ENCODE measurements at places on chromosomes 2 and 18.

GRCh38 chr2:168699844-168700417 lies 102.5 kb upstream of the NOSTRIN start:
- peak; percentile 64 for DNase-seq

DNA sequence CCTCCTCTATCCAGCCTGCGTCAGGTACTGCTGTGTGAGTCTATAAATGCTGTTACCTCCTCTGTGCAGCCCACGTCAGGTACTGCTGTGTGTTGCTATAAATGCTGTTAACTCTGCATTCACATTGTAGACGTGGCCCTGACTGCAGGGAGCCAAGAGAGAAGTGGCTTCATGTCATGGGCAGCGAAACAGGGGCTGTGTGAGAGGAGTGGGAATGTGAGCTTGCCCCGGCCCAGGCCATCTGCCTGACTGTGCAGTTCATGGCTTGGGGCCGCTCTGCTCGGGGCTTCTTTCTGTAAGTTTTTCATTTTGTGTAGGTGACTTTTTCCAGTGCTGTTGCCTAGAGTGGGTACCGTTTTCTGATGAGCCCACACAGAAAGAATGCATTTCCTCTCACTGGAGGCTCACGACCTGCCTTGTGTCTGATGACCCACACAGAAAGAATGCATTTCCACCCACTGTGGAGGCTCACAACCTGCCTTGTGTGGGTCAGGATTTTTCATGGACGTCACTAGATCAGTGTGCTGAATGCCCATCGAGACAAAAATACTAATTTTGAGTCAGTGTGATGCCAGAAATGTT lies 104.5 kb downstream of the SNTG2 start:
- peak; percentile 82 for DNase-seq

- no peak for DNase-seq
These were observed 390.9 kb upstream of the SMIM21 start for GRCh38 chr18:75818383-75818782.

DNA sequence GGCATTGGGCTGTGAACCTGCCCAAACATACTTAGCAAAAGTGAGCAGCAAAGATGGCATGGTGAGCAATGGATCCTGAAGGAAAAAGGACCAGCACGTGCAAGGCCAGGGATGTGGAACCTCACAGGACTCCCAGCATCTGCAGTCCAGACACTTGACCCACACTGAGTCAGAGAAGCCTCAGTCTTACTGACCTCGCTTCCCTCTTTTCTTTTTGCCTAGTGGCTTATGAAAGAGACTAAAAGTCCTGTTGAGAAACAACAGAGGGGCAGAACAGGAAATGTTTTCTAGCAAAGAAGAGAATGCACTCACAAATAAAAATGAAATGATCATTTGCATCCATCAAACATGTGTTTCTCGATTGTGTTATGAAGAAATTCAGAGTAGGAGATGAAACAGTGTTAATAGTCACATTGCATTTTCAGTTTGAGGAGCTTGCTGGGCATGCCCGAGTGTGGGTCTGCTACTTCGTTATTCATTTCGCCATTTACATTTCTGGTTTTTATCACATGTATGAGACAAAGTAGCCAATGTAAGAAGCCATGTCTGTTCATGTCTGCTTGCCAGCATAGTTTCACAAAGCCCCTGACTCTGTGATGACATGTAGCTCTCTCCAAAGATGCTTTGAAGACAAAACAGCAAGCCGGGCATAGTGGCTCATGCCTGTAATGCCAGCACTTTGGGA lies 118.4 kb downstream of the INO80D start:
- DNase-seq: no peak

GRCh38 chr2:62000538-62000937 lies 95.1 kb downstream of the COMMD1 start:
- no peak for DNase-seq

DNA sequence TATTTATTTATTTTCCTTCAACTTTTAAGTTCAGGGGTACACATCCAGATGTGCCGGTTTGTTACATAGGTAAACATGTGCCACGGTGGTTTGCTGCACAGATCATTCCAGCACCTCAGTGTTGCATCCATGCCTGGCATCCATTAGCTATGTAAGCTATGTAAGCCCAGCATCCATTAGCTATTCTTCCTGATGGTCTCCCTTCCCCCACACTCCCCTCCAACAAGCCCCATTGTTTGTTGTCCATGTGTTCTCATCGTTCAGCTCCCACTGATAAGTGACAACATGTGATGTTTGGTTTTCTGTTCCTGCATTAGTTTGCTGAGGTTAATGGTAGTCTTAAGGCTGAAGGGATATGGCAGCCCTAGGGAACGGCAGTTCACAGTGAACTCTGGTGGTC lies 203.4 kb downstream of the CTNNA2 start:
- DNase-seq: peak; percentile 68

DNA sequence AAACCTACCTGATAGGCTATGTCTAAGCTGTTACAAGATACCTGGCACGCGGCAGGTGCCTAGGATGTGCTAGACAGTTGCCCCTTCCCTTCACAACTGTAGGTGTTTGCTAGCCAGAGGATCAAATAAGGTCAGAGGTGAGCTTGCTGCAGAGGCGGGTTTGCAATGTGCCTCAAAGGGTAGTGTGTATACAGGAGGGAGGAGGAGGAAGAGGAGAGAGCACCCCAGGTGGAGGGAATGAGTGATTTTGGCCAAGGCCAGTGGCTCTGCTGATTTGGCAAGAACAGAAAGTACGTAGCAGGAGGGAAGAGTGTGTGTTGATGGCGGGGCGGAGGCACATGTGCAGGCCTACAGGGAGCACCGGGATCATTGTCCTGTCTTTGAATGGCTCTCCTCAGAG lies 236.5 kb downstream of the HAUS1 start:
- no peak for DNase-seq

DNA sequence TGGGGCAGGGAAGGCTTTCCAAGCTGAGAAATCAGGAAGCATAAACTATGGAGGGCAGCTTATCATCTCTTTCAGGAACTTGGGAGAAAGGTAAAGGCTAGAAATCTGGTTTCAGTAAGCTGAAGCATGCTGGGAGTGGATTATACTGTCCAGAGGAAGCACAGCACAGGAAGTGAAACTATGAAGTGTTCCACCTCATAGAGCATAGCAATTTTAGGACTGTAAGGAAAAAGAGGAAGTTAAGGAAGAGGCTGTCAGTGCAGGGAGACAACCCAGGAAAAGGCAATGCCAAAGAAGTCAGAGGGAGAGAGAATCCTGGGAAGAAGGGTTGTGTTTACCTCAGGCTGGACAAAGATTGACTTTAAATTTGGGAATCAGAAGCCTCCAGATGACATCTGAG lies 51.9 kb downstream of the EFEMP1 start:
- no peak for DNase-seq

GRCh38 chr2:239302083-239302807 lies 98.6 kb downstream of the HDAC4 start:
- no peak for DNase-seq

DNA sequence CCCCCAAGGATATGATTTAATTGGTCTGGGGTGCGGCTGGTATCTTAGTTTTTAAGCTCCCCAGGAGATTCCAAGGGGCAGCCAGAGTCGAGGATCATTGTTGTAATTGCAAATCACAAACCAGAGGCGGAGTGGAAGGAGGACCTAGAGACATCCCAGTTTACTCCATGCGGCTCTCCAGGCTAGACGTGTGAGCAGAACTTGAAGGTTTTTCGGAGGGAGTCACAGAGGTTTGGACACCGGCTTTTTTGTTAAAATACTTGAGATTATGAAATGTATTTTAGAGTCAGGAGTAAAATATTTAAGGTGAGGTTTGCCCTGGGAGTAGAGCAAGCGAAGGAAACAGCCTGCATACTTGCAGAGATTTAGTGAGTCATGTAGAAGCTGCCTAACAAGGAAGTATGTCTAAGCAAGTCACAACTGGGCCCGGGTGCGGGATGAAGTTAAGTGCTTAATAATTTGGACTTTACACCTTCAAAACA lies 39.5 kb downstream of the TGOLN2 start:
- no peak for DNase-seq

DNA sequence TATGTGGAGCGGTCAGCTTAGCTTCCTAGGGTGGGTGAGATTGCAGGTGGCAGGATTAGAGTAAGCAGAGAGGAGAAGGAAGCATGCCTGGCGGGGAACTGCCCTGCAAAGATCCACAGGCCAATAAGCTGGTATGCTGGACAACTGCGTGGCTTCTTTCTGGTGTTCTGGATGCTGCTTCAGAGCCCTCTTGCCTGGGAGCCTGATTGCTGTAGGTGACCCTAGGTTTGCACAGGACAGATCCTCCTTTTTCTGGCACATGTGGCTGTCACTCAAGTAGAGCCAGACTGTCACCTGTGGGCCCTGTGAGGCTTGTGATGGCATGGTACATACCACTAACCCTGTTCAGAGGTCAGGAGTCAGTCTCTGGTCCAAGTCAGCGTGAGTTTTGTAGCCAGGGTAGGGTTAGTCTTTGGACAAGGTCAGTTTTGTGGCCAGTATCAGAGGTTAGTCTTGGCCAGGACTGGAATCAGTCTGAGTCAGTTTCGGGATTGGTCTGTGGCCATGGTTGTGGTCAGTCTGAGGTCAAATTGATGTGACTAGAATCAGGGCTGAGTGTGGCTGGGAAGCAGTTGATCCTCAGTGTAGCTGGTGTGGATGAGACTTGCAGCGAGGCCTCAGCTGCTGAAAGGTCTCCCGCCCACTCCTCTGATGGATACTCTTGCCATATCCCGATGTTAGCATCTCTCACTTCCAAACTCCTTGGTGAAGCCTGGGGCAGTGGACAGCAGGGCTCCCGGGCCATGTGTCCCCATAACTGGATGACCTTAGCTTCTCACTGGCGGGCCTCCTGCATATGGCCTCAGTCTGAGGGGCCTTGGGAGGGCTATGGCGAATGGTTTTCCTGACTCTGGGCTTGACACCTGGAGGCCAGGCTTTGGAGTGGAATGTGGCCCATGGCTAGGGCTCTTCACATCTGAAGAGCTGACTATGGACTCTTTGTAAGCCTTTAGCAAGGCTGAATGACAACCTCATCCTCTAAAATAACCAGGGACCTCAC lies 260.5 kb downstream of the DYSF start:
- no peak for DNase-seq

DNA sequence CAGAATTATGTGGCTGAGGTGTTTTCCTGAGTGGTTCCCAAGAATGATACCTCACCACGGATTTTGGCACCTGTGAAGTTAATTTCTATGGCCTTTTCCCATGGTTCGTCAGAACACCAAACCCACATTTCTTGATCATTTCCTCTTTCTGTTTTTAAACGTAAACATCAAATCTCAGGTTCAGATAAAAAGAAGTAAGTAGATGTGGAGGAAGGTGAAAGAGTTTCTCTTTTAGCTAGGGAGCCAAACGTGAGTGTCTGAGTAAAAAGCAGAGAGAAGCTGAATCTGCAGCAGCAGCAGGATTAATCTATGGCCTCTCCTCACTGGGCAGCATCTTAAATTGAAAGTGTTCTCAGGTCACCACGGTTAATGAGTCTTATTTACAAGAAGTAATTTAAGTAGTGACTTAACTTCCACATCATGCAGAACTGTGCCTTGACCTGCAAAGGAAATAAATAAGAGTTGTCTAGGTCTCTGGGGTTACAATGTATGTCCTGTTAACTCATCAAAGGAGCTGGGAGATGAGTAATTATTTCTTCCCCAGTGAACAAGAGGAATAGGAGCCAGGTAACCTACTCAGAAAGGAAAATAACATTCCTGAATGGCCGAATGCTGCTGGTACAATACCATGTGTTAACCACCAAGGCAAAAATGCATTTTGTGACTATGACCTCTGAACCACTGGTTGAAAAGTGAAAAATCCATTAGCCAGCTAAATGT lies 139.6 kb upstream of the NETO1 start:
- DNase-seq: no peak

- DNase-seq: peak; percentile 67
These were observed at the start of gene TLX2 for GRCh38 chr2:74514368-74515270. TLX2 (plus strand) TSS chr2:74514450; CDS start chr2:74514807, 357 bp downstream.

GRCh38 chr2:16139663-16140615 lies 199.6 kb downstream of the MYCN start:
- no peak for DNase-seq

Data from islet precursor cell (in vitro differentiated cells).